GM23248 (cell line): ENCODE measurements at places on chromosomes 3 and 15. TPM values are rescaled to one million over a fixed set of nuclear protein-coding genes. Genes with fewer than 3 reads are reported as not detected.

The SLC6A20 gene
- not detected in 2 replicates for total RNA-seq

The PLSCR2 gene
- total RNA-seq: not detected in 2 replicates

The AADACL2 gene
- not detected in 2 replicates for total RNA-seq

The DZIP1L gene
- total RNA-seq: 19.8 and 34.0 TPM in 2 replicates

The FOXL2NB gene
- total RNA-seq: 0.54 and 2.5 TPM in 2 replicates

The SLC22A13 gene
- 0.38 and 0.86 TPM in 2 replicates for total RNA-seq

GRCh38 chr3:178663201-178663934 is 127.1 kb downstream of the KCNMB2 start:
- no peak for DNase-seq
- H3K36me3 ChIP-seq: no peaks in the 10 kb centered on the region
- H3K4me1 ChIP-seq: no peaks in the 10 kb centered on the region
- H3K27ac ChIP-seq: no peak overlapping the region
- no peaks in the 10 kb centered on the region for H3K27me3 ChIP-seq
- H3K4me3 ChIP-seq: no peak overlapping the region

DNA sequence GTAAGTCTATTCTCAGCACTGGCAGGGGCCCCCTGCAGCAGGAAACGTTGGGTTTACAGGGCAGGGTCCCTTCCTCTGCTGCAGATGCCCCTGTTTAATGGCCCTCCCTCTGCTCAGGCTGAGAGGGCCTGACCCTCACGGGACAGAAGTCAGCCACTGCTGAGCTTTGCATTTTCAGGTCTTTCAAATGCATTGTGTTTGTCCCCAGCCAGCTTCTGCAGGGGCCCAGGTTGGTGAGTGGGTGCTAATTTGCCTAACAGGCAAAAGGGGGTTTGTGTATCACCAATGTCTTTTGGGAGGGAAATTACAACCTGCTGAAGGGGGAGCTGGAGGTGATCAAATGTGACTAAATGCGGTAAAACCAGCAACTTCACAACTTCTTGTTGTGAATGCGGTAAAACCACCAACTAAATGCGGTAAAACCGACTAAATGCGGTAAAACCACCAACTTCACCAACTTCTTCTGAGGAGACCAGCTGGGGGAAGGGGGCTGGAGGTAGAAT is 44.8 kb upstream of the UBE2E1 start:
- DNase-seq: no peak
- H3K27ac ChIP-seq: no peak overlapping the region
- H3K4me1 ChIP-seq: peaks cover 10% of the 10 kb centered on the region; the same call in 1 of the 2 replicates
- H3K4me3 ChIP-seq: no peak overlapping the region

DNA sequence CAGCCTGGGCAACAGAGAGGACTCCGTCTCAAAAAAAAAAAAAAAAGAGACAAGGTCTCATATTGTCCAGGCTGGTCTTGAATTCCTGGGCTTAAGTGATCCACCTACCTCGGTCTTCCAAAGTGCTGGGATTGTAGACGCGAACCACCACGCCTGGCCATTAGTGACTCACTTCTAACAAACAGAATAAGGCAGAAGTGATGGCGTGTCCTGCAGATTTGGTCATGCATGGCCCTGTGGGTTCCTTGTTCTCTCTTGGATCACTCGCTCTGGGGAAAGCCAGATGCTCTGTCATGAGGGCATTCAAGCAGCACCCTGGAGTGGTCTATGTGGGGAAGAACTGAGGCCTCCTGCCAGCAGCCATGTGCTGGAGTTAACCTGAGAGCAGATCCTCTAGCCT is 27.4 kb upstream of the TJP1 start:
- H3K27me3 ChIP-seq: no peaks in the 10 kb centered on the region
- H3K36me3 ChIP-seq: no peaks in the 10 kb centered on the region
- peaks cover 4% of the 10 kb centered on the region; the same call in 1 of the 2 replicates for H3K4me1 ChIP-seq

DNA sequence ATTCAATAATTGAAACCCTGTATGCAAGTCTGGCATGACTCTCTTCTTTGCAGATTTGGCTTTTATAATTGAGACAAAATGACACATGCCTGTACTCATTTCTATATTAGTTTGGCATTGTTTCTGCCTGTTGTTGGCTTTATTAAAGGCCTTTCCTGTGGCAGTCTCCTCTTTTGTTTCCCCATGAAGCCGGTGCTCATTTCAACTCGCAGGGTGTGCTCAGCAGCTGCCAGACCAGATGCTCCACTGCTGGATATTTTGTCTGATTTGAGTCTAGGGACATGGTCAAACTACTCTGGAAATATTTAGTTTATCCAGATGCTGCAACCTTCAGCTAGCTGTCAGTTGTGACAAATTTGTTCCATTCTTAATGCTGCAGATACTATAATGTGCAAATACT is 445.3 kb downstream of the NAALADL2 start:
- no peaks in the 10 kb centered on the region for H3K27me3 ChIP-seq
- no peaks in the 10 kb centered on the region for H3K36me3 ChIP-seq
- no peak overlapping the region for H3K4me3 ChIP-seq
- DNase-seq: no peak

- H3K27ac ChIP-seq: no peak overlapping the region
- no peaks in the 10 kb centered on the region for H3K36me3 ChIP-seq
- no peaks in the 10 kb centered on the region for H3K27me3 ChIP-seq
- no peak for DNase-seq
- no peaks in the 10 kb centered on the region for H3K4me1 ChIP-seq
- no peak overlapping the region for H3K4me3 ChIP-seq
Observed at GRCh38 chr3:109241459-109242186, 74.7 kb downstream of the DPPA2 start.

DNA sequence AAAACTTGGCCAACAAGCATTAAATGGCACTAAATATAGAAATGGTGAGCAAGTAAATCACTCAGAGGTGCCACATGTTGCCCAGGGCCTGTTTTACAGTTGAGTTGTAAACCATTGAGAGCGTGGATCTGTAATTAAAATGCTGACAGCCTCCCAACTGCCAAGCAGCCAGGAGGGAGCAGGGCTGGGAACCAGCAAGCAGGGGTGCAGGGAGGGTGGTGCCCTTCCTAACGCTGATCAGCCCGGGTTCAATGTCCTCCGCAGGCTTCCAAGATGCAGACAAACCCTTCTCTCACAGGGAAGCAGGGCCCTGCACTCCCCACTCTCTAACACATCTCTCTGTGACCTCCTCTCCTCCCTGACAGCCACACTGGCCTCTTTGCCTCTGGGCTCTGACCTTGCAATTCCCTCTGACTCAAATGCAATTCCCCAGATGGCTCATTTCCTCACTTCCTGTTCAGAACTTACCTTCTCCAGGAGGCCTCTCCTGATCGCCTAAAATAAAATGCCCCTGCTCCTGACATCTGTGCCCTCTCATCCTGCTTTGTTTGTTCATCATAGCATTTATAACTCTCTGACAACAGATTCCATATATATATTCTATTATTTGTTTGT is 40.0 kb downstream of the WNT7A start:
- no peak for DNase-seq
- no peaks in the 10 kb centered on the region for H3K4me1 ChIP-seq
- no peak overlapping the region for H3K27ac ChIP-seq
- H3K4me3 ChIP-seq: no peak overlapping the region

DNA sequence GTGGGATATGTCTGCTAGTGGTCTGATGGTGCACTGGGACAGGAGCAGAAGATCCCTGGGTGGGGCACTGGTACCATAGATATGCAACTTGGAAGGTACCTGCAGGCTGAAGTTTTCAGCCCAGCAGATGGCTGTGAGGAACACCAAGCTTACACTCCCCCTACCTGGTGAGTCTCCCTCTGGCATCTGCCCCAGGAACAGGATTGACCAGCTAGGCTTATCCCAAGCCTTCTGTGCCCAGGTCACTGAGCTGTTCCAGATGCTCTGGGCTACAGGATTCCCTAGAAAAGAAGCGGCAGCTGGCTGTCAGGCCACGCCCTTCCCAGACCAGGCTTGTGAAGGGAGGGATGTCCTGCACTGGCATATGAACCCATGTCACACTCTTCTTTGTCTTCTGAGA is 1130.0 kb downstream of the NAALADL2 start:
- no peak overlapping the region for H3K27ac ChIP-seq
- no peak for DNase-seq
- no peak overlapping the region for H3K4me3 ChIP-seq

DNA sequence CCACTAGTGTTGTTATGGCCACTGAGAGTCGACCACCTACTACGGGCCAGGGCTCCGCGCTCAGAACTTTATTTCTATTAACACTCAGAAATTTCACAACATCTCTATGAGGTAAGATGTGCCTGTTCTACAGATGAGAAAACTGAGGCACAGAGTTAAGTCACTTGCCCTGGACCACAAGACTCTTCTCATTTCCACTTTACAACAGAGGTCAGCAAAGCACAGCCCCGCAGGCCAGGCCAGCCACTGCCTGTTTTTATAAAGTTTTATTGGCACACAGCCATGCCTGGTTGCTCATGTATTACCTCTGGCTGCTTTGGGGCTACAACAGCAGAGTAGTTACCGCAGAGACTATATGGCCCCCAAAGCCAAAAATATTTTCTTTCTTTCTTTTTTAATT is 503.6 kb downstream of the SHQ1 start:
- H3K4me3 ChIP-seq: no peak overlapping the region
- peaks cover 20% of the 10 kb centered on the region for H3K4me1 ChIP-seq
- no peak overlapping the region for H3K27ac ChIP-seq

- no peak overlapping the region for H3K27ac ChIP-seq
- H3K4me1 ChIP-seq: no peaks in the 10 kb centered on the region
- DNase-seq: no peak
- H3K27me3 ChIP-seq: no peaks in the 10 kb centered on the region
- H3K4me3 ChIP-seq: no peak overlapping the region
- H3K36me3 ChIP-seq: no peaks in the 10 kb centered on the region
Observed at GRCh38 chr15:67807836-67808235, 17.5 kb upstream of the SKOR1 start.

GRCh38 chr3:87128006-87128405 is 99.1 kb upstream of the CHMP2B start:
- no peak overlapping the region for H3K4me3 ChIP-seq
- no peaks in the 10 kb centered on the region for H3K27me3 ChIP-seq
- H3K36me3 ChIP-seq: no peaks in the 10 kb centered on the region
- no peaks in the 10 kb centered on the region for H3K4me1 ChIP-seq

- H3K4me3 ChIP-seq: no peak overlapping the region
- H3K4me1 ChIP-seq: no peaks in the 10 kb centered on the region
- H3K36me3 ChIP-seq: no peaks in the 10 kb centered on the region
- H3K27me3 ChIP-seq: peaks cover 7% of the 10 kb centered on the region; the same call in 1 of the 2 replicates
Observed at GRCh38 chr3:70120357-70120966, 120.9 kb downstream of the SAMMSON start.

DNA sequence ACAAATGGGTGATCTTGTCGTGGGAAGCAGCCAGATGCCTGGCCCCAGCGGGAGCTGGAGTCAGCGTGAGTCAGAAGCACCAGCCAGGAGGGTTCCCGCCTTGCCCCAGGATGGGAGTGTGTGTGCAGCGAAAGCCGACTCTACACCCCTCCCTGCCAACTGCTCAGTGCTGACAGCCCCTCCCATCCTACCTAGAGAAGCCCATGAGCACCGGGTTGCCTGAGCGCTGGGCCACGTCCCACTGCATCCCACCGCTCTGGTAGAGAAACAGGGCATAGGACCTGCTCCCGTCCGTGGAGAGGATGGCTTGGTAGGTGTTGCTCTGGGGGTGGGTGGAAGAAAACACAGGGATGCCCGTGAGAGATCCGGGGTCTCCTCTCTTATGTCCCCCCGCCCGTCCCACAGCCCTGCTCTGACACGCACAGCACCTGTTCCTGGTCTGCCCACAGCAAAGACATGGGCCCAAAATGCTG is 42.9 kb downstream of the MUC4 start:
- H3K27ac ChIP-seq: no peak overlapping the region
- no peaks in the 10 kb centered on the region for H3K27me3 ChIP-seq
- no peaks in the 10 kb centered on the region for H3K4me1 ChIP-seq
- peak; percentile 54 for DNase-seq
- H3K36me3 ChIP-seq: no peaks in the 10 kb centered on the region

DNA sequence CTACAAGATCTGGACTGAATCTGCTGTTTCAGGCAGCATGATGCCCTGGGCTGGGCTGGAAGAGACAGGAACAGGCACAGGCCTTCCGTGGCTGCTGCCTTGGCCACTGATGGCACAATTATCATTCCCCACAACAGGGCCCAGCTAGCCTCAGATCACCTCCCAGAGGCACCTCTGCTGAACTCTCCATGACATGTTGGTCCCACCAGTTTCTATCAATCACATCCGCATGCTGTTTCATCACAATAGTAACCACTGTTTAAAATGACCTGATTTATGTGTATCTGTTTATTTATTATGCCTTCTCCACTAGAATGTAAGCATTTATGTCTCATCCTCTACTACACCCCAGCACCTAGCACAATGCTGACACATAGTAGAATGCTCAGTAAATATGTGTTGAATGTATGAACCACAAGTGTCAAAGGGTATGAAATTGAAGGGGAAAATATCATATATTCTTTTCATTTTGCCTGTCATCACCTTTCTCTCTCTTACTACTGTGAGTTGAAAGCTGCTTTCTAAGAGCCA is 32.7 kb upstream of the ZBTB38 start:
- H3K4me3 ChIP-seq: no peak overlapping the region
- peak overlapping the region; percentile 12; the same call in 1 of the 2 replicates for H3K27ac ChIP-seq
- peak; percentile 58 for DNase-seq
- H3K27me3 ChIP-seq: no peaks in the 10 kb centered on the region
- no peaks in the 10 kb centered on the region for H3K36me3 ChIP-seq

DNA sequence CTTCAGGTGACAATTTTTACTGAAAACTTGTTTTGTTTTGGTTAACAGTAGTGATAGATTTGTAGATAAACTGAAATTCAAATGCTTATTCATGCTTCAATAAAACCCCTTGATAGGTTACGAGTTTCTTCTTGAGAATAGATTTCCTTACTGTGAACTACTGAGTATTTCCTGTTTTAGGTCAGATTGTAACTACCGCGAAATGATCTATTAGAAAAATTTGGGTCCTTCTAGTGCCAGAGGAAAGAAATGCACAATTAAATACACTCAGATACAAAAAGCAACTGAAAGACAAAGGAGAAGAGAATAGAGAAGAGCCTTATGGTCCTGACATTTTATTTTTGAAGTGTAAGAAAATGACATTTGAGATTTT is 251.7 kb upstream of the TBL1XR1 start:
- no peak overlapping the region for H3K27ac ChIP-seq
- H3K36me3 ChIP-seq: no peaks in the 10 kb centered on the region
- DNase-seq: no peak
- H3K27me3 ChIP-seq: no peaks in the 10 kb centered on the region
